ENCODE measurements at places on chromosomes 13 and 19.

DNA sequence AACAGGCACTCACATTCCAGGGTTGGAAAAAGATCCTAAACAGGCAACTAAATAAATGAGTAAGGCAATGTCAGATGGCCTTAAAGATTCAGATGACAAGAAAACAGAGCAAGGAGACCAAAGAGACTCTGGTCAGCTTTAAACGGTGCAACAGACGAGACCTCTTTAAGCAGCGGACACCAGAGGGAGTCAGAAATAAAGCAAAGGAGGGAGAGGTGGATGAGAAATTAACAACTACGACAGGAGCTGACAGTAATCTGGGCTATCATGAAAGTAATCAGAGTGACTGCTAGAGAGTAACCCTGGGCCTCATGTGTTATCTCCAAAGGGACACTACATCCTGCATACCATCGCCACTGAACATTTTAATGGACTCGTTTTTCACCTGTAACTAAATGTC, 1.1 kb downstream of the ZNF550 start:
- no peak for DNase-seq

GRCh38 chr19:16062789-16063188, 13.5 kb upstream of the TPM4 start:
- DNase-seq: peak; percentile 68

DNA sequence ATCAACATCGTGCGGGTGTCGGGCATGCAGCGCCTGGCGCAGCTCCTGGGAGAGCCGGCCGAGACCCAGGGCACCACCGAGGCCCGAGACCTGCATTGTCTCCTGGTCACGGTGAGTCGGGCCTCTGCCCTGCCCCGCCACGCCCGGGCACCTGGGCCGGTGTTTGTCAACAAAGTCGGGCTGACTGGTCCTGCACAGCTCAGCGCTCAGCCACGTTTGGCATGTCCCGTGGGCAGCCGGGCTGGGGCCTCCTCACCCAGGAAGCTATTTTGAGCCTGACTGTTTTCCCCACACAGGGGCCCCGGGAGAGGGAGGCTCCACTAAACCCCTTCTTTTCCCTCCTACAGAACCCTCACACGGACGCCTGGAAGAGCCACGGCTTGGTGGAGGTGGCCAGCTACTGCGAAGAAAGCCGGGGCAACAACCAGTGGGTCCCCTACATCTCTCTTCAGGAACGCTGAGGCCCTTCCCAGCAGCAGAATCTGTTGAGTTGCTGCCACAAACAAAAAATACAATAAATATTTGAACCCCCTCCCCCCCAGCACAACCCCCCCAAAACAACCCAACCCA, 1.3 kb downstream of the GADD45B start:
- DNase-seq: no peak

DNA sequence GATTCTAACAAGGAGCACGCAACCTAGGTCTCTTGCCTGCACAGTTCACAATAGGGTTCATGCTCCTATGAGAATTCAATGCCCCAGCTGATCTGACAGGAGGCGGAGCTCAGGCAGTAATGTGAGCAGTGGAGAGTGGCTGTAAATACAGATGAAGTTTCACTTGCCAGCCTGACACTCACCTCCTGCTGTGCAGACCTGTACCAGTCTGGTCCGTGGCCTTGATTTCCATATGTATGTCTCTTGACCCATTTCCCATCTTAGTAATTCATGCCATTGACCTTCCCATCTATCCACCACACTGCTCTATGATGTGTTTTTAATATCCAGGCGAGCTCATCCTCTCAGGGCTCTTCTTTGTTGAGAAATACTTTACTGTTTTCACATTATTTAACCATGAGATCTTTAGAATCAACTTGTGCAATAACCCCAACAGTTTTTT, 95.2 kb downstream of the LRCH1 start:
- no peak for DNase-seq

DNA sequence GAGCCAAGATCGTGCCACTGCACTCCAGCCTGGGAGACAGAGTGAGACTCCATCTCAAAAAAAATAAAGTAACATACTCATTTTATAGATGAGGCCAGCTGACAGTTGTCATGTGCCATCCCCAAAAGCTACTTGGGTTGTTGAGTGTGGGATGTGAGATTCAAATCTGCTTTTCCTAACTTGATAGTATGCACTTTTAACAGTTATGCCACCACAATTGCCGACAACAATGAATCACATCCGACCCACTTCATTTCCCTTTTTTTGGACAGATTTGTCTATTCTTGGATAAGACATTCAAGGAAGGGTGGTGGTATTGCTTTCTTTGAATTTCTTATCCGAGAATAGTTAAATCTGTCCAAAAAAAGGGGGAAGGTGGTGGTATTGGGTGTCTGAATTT, 16.3 kb upstream of the DNMT1 start:
- no peak for DNase-seq

- DNase-seq: no peak
Measured at GRCh38 chr13:49370371-49370770, 73.5 kb downstream of the CAB39L start.

- DNase-seq: no peak
Measured at GRCh38 chr13:67117010-67117550, 113.1 kb downstream of the PCDH9 start.

DNA sequence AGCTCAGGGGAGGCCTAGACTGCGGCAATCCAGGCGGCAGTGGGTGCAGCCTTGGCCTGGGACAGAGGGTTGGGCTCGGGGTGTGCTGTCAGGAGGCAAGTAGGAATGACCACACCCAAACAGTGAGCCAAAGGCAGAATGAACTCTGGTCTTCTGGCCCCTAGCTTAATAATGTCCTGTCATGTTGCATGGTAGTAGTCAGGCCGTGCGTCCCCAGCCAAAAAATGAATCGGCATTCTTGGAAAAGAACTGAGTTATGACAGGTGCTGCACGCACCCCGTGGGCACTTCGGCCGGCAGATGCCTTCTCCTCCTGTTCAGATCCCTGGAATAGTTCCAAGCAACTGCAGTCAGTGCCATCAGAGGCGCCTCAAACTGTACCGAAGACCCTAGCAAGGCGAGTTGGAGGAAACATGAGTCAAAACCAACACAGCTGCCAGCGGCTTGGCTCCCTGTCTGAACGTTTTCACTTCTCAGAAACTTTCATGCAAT, 55.9 kb downstream of the ATP7B start:
- no peak for DNase-seq

GRCh38 chr19:13856497-13856896, 20.4 kb upstream of the NANOS3 start:
- DNase-seq: no peak

GRCh38 chr19:35077411-35078223, 36.1 kb downstream of the HPN start:
- DNase-seq: no peak

DNA sequence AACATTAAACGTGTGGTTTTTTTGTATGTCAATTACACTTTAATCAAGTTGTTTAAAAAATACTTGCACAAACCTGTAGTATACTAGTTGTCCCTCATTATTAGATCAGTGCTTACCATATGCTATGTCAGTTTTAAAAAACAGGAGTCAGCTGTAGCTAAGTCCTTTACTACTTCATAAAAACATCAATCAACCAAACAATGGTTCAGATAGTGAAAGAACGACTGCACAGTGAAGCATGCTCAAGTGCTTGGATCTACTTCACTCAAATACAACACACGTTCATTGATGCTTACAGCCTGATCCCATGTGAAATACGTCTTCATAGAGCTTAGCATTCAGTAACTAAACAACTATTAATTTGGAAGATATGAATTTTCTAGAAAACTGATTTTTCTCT, 225.0 kb downstream of the FGF14 start:
- DNase-seq: no peak

DNA sequence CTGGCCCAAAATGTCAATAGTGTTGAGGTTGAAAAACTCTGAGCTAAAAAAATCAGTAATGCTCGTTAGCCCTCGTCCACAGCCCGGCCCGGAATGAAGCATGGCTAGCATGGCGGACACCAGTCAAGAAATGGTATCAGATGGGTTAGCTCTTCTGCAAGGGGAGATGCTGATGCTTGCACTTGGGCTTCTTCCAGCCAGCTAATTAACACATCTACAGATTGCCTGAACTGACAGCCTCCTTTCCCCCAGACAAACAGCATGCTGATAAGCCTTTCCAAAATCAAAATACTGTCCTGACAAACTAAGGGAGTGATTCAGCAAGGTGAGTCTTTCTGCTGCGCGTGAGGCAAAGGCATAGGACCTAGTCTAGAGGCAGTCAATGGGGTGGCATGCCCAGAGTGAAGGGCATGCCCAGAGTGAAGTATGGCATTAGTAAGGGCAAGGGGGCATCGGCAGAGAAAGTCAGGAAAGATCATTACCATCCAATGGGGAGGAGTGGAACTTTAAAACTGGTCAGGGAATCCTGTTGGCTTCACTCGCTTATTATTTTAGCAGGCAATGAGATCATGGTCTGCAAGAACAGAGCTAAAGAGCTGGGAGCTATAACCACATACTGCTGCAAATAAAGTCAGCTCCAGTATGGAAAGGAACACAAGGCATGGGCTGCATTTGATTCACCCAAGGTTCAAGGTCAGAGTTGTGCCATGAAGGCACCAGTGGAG, 30.2 kb upstream of the UBE2L5 start:
- no peak for DNase-seq

GRCh38 chr13:102757006-102757405, 16.6 kb downstream of the TEX30 start:
- DNase-seq: no peak

DNA sequence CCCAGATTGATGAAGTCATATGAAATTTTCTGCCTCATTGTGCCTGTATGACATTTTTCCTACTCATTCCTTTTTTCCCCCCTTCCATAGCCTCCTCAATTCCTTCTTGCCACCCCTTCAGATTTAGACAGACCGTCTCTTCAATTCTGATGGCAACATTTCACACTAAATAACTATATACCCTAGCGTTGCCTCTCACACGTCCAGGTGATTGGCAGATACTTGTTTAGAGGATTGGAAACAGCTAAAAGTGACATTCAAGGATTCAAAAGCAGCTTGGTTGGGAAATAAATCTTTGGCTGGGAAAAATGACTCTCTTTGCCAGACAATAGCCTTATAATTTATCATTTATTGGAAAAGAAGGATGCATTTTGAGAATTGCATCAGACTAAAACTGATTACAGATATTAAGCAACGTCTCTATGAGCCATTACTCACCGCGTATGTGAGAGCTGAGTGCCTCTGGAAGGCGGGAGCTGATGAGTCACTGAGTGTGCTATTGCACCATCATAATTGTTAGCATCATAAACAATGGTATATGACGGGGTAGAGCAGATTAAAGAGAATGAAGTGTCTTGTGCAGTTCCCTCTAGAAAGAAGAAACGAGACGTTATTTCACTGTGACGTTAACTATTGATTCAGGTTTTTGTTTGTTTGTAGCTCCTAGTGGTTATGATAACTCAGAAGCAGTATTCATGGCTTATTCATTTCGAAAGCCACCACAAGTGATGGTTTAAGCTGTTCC, 61.1 kb upstream of the FAM216B start:
- no peak for DNase-seq

DNA sequence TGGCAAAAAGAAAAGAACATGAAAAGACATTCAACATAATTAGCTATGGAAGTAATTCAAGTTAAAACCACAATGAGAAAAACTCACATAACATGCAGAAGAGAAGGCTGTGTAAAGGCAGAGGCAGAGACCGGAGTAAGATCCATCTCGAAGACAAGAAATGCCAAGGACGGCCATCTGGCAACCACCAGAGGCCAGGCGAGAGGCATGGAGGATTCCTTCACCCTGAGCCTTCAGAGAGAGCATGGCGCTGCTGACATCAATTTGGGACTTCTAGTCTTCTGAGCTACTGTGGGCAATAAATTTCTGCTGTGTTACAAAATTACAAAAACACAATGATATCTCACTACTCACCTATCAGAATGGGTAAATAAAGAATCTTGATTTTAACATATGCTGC, 381.0 kb downstream of the TSHZ3 start:
- DNase-seq: no peak

DNA sequence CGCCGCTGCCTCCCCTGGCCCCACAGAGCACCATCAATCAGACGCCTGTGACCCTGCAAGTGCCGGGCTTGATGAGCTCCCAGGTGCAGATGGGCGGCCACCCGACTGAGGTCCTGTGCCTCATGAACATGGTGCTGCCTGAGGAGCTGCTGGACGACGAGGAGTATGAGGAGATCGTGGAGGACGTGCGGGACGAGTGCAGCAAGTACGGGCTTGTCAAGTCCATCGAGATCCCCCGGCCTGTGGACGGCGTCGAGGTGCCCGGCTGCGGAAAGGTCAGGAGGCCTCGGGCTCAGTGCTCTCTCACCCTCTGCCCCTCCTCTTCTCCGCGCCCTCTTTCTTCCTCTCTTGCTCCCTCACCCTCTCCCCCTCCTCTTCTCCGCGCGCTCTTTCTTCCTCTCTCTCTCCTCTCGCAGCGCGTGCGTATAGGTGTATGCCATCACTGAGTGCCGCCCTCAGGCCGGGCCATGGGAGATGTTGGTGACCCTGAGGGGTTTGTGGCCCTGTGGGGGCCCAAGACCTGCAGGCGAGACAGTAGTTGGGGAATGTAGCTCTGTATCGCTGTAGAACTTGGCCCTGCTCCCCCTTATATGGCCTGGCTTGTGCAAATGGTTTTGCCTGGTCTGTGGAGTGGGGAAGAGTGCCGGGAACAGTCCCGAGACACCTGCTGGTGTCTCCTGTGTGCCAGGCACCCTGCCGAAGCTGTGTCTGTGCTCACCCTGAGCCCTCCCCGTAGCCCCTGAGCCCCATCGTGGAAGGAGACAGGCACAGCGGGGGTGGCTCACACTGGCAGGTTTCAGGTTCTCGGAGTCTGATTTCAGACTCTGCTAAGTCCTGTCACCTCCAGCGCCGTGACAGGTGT, 5.4 kb upstream of the EPN1 start:
- DNase-seq: no peak

- DNase-seq: no peak
Measured at GRCh38 chr19:45095496-45096413, 2.8 kb downstream of the PPP1R37 start.

DNA sequence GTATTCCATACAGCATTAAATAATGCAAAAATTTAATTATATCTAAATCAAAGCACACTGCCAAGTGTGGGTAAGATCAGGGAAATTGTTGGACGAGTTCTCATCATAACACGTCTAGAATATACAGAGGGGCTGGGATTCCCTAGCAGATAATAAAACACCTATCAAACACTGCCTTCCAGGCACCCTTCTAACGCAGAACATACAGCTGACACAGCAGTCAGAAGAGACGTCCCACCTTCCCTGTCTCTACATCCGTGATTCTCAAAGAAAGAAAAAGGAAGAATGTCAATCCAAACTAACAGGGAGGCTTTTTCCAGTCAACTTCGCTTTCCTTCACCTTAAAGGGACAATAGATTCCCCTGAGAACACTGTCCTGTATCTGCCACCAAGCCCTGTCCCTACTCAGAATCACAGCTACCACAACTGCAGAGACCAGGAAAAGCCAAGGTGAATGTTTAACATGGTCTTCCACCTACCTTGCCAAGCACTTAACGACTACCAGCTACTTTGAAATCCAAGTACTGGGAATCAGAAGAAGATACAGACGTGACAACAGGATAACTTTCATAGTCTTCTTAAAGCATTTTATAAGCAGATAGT, 38.5 kb downstream of the TBC1D4 start:
- no peak for DNase-seq

- DNase-seq: no peak
Measured at GRCh38 chr13:29562786-29563438, 32.6 kb downstream of the SLC7A1 start.
